CD4-positive, alpha-beta T cell treated with Interleukin-12 subunit alpha and Interleukin-12 subunit beta, for 1 hour (primary cell): ENCODE measurements at places on chromosomes 2 and 18.
A peak's percentile ranks its signal among the peaks of the same experiment; 100 is the strongest.

- no peak for DNase-seq
Observed at GRCh38 chr2:232316461-232317330, 61.9 kb upstream of the ALPP start.

DNA sequence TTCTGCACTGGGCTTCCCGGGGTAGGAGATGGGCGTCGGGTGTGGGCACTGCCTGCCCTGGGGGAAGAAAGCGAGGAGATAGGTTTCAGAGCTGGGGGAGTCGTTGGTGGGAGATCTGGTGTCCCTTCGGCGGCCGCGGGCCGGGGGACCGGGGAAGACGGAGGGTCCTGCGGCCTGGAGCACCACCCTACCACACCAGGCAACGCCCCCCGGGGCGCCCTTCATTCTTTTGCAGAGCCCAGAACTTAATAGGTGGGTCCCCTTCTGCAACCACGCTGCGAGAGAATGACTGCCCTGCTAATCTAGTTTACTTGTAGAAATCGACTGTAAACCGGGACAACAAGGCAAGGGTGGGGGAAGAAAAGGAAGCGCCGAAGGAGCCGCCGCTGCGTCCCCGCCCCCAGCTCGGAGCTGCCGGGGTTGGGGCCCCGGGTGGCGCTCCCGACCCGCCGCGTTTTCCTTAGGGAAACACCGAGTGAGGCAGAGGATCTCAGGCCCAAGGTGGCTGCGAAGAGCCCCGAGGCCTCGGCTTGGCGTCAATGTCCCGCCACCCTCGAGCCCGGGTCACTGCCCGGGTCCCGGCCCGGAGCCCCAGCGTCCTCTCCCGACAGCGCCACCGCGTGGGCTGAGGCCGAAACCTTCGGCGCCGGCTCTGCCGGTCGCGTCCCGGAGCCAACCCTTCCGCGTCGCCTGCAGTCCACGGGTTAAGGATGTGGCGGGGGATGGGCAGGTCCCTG lies 5.4 kb upstream of the SATB2 start:
- DNase-seq: peak; percentile 57

GRCh38 chr2:60479226-60480088 lies 74.0 kb downstream of the BCL11A start:
- DNase-seq: no peak

GRCh38 chr2:179338681-179339080 lies 74.0 kb upstream of the SESTD1 start:
- DNase-seq: no peak

- no peak for DNase-seq
Observed at GRCh38 chr2:185472574-185472973, 266.0 kb upstream of the FSIP2 start.

DNA sequence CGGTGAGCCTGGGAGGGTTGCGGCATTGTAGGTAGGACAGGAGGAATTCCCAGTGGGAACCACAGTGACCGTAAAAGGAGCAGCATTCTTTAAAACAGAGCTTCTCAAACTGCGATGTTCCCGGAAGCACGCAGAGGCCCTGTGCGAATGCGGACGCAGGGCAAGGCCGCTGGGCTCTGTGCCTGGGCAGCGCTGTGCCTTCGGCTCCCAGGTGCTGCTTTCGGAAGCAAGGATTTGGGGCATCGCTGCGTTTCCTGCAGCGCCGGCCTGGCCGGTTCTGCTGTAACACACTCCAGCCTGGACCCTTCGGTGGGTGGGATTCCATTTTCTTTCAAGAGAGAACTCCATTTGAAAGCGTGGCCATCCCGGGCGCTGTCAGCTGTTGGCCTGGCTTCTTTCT lies 118.6 kb downstream of the PTGR3 start:
- DNase-seq: no peak

GRCh38 chr2:58350484-58350883 lies 109.4 kb upstream of the FANCL start:
- no peak for DNase-seq

DNA sequence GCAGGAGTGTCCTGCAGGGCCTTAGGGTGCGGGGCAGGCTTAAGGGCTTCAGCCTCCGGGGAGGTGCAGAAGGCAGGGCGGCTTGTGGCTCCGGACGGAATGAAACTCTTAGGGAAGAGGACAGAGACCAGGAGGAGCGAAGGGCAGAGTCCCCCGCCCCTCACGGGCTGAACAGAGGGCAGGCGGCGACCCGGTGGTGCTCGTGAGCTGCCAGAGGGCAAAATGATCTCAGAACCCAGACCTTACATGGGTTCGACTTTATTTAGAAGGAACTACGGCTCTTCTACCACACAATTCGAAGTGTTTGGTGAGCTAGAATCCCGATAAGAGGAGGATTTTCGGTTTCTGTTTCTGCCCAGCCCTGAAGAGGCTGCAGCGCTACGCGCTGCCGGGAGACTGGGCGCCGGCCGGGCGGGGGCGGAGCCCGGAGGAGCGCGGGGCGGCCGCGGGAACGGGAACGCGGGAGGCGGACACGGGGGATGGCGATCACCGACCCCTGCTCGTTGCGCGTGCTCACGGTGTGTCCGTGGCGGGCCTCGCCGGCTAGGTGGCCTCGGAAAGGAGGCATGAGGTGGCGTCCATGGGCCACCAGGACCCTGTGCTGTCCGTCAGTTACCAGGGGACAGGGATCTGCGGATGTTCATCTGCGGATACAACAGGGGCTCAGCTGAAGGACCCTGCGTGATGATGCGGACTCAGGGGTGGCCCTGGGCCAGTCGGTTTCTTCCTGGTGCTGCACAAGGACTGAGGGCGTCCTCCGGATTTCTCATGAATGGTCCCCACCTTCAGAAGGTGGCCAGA lies 4.2 kb upstream of the SP100 start:
- DNase-seq: peak; percentile 68

DNA sequence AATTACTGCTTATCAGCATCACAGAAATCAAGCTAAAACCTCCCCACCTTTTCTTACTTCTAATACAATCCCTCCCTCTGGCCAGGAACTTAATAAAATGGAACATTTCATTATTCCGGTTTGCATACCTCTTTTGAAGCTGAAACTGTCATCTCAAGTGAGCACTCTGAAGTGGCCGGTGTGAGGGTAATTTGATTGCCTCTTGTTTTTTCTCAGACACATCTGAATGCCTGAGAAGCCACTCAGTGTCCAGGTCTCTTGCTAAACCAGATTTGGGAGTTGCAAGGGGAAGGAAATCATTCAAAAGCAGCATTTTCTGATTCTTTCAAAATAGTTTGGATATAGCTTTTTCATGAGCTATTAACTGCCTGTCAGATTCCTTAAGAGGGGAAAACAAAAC lies 190.3 kb downstream of the C1D start:
- no peak for DNase-seq

GRCh38 chr2:113827426-113827825 lies 62.5 kb upstream of the ACTR3 start:
- DNase-seq: no peak

GRCh38 chr18:78787751-78788150 lies 191.9 kb upstream of the SALL3 start:
- DNase-seq: no peak

- DNase-seq: no peak
Observed at GRCh38 chr2:119430023-119430498, 1.6 kb upstream of the TMEM37 start.

DNA sequence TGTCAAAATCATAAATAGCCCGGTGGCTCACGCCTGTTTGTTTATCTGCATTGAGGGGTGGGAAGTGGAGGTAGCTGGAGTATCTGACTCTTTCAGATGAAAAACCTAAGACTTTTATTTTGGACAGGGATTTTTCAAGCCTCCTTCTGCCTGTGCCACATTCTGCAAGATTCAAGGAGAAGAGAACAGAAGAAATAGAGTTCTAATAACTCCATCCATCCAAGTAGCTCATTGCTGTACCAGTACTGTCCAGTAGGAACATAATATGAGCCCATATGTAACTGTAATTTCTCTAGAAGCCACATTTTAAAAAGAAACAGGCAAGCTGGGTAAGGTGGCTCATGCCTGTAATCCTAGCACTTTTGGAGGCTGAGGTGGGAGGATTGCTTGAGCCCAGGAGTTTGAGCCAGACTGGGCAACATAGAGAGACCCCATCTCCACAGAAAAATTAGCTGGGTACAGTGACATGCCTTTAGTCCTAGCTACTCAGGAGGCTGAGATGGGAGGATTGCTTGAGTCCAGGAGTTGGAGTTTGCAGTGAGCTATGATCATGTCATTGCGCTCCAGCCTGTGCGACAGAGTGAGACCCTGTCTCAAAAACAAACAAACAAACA lies 35.4 kb upstream of the NT5DC4 start:
- no peak for DNase-seq

DNA sequence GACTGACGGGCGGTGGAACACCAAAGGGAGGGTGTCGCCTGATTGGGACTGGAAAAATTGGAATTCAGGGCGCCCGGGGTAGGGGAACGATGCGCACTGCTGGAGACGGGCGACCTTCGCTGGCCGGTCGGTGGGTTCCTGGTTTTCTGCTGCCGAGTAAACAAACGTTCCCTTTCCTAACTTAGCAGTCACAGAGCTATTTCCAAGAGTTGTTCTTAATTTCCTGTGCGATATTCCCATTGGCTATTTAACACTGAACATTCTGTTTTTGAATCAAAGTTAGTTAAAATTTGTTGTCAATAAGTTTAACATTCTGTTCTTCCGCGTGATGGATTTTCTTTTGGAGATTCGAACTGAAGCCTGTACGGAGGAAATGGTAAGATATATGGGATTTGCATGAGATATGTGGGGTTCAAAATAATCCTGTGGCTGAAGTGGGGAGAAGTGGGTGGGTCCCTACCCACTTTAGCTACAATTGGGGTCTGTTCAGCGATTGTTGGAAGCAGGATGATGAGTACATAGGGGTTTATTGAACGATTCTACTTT lies 862 bp downstream of the C18orf54 start:
- DNase-seq: peak; percentile 2

DNA sequence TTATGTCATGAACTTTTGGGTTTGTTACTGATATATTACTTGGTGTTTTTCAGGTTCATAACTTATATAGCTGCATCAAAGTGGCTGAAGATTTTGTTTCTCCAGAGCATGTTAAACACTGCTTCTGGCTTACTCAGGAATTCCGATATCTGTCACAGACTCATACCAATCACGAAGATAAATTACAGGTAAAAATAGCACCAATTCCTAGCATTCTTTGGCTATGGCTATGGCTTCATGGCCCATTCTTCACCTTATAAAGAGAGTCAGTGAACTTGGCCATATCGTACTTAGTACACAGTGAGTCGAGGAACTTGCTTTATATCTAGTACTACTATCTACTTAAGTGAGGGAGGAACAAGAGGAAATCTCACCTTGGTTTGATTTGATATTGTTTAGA lies 49.9 kb downstream of the KDM3A start:
- DNase-seq: no peak

GRCh38 chr2:88221365-88221942 lies 51.3 kb downstream of the THNSL2 start:
- no peak for DNase-seq

DNA sequence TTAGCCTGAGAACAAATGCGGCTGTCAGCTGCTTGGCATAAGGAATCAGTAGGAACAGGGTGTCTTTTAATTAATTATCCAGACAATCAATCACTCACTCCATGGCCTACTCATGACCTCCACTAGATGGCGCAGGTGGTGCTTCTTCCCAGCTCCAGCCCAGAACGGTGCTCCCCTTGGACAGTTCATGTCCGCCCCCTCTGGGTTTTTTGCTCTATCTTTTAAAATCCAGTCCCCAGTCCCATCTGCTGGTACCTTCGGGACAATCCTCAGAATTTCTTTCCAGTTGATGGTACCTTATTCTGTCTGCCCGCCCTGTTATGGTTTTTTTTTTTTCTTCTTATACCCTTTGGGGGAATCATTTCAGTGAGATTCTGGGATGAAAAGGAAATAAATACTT lies 99.8 kb downstream of the CACNB4 start:
- peak; percentile 49 for DNase-seq

- DNase-seq: no peak
Observed at GRCh38 chr2:121858847-121859246, 103.4 kb downstream of the TSN start.

DNA sequence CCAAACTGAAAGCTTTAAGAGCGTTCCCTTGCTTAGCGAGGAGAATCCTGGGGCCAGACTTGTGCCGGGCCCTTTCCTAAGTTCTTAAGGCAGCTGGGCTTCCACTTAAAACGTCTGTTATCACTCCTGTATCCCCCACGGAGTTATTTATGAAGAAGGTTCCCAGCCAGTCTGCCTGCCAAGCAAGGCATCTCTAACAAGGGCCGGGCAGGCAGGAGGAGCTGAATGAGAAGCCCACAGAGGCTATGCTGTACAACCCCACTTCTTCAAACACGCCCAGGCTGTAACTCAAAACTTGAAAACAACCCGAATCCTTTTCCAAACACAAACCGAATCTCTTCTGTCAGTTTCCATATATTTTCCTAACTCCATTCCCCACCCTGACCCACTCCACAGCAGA lies 39.0 kb upstream of the ZFP36L2 start:
- no peak for DNase-seq

DNA sequence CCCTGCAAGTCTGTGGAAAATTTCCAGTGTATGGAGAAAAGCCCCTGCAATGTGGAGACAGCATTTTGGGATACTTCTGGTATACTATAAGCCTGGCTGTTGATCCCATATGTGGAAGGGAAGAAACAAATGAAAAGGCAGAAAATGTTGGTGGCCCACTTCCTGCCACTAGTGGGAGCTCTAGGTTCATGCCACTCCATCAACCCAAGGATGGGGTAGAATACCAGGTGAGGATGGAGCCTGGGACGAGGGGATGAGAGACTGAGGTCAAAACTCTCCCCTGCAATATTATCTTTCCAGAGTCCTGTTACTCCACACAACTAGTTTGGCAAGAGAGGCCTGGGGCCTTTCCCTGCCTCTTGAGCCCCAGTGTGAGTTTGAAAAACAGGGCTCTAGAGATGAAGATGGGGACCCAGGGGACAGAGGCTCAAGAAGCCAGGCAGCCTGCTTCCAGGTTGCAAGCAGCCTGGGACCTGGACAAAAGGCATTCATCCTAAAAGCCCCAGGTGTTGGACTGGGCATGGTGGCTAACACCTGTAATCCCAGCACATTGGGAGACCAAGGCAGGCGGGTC lies 31.9 kb downstream of the BMP10 start:
- DNase-seq: peak; percentile 46

- DNase-seq: no peak
Observed at GRCh38 chr18:10405816-10406663, 48.4 kb upstream of the APCDD1 start.

DNA sequence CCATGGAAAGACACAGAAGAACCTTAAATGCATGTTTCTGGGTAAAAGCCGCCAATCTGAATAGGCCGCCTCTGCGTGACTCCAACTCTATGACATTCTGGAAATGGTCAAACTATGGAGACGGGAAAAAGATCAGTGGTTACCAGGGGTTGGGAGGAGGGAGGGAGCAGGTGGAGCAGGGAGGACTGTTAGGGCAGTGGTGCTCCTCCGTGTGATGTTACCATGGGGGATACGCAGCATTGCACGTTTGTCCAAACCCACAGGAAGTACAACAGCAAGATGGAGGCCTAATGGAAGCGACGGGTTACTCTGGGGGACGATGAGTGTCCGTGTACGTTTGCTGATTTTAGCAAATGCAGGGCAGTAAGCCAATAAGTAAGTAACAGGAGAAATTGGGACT lies 17.2 kb downstream of the TMEM18 start:
- no peak for DNase-seq
